ENCODE measurements at places on chromosomes 13 and 19. TPM values are rescaled to one million over a fixed set of nuclear protein-coding genes. Genes with fewer than 3 reads are reported as not detected.
A peak's percentile ranks its signal among the peaks of the same experiment; 100 is the strongest.

The HPN gene
- 2.7 TPM for total RNA-seq

The FPR2 gene
- 2.7 TPM for total RNA-seq

The ZNF543 gene
- 8.9 TPM for total RNA-seq

The ANKRD24 gene
- total RNA-seq: 0.29 TPM

The CEBPA gene
- 6.1 TPM for total RNA-seq

The CEACAM4 gene
- 1.8 TPM for total RNA-seq

The PSG3 gene
- total RNA-seq: not detected

The SACS gene
- 35.8 TPM for total RNA-seq

- no peak for DNase-seq
These were observed 10.6 kb upstream of the CEACAM21 start for GRCh38 chr19:41565379-41565720.

- DNase-seq: no peak
These were observed 17.9 kb upstream of the FBL start for GRCh38 chr19:39864118-39864517.

- peak; percentile 97 for DNase-seq
These were observed 6.8 kb upstream of the ARRDC2 start for GRCh38 chr19:18000915-18001776.

GRCh38 chr19:29542776-29543175 lies 17.0 kb downstream of the VSTM2B start:
- peak; percentile 33 for DNase-seq

DNA sequence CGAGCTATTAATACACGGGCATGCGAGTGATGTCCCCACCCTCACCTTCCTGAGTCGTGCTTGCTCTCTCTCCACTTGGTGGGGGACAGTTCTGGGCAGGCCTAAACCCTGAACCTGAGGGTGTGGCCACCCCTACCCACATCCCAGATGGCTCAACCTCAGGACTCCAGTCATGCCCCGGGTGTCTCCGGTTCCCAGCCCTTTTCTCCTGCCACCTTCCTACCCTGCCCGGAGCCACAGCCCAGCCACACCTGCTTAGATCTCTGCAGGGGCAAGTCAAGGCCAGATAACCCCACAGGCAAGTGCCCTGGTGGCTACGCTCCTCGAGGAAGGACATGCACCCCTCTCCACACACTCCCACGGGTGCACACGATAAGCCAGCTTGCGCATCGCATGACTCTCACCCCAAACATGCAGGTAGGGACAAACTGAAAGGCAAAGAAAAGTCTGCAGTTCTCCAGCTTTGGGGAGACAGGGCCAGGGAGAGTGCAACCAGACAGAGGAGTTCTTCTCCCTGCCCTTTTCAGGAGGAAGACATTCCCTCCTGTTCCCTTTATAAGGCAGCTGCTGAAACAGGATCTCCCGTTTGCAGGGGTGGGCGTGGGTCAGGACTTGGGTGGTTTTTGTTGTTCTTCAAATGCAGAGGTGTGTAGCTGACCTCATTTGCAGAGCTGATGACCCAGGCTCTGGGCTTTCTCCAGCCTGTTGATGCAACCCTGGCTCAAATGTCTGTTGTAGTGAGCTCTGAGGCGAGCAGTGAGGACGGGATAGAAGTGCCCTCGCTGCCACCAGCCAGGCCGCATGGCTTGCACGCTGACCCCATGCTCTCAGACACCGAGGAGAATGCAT lies 88.6 kb downstream of the DPF1 start:
- no peak for DNase-seq

DNA sequence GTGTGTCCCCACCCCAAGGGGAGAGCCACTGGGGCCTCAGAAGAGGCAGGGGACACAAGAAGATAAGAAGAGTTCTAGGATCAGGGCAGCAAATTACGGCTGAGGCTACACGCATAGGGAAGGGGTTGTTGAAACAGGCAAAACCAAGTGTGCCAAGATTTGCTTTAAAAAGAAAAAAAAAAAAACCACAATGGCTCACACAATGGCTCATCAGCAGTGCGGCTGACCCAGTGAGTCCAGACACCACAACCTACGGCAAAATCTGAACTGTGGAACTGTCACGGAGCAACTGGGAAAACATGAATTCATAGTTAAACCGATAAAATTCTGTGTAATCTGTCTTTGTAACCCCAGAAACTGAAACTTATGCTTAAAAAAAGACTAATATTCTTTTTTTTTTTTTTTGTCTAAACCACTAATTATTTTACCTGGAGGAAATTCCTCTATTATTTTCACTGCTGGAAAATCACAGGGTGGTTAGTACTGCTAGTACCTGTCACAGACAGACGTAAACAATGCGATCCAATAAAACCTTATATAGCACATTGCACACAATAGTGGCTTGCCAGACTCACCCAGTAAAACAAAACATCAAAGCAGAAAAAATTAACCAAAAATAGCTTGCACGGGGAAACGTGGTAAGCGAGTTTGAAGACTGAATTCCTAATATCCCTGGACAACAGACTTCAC lies 325.4 kb upstream of the TSHZ3 start:
- no peak for DNase-seq

- no peak for DNase-seq
These were observed 17.9 kb downstream of the GAS6 start for GRCh38 chr13:113845723-113846635.

DNA sequence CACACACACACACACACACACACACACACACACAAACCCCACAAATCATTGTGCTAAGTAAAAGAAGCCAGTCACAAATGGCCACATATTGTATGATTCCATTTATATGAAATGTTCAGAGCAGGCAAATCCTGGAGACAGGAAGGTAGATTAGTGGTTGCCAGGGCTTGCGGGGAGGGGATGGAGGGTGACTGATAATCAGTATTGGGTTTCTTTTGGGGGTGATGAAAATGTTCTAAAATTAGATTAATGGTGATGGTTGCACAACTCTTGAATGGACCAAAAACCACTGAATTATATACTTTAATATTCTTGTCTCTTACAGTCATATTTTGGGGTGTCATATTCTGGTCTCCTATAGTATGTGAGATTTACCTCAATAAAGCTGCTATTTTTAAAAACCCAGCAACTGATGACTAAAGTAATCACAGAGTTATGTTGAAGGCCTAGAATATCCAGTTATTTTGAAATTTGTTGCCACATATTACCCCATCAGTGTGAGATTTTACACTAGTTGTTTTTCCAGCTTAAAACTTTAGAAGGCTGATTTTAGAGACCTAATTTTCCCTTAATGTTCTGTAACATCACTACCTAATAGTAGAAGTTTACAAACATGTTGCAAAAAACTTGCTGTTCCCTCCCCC lies 20.3 kb downstream of the FLT1 start:
- DNase-seq: no peak

- DNase-seq: no peak
These were observed 8.0 kb downstream of the IRF3 start for GRCh38 chr19:49657493-49658138.

GRCh38 chr13:98476106-98476505 lies 100.8 kb downstream of the STK24 start:
- DNase-seq: no peak

- no peak for DNase-seq
These were observed 491 bp downstream of the ZNF525 start for GRCh38 chr19:53365899-53366493.

DNA sequence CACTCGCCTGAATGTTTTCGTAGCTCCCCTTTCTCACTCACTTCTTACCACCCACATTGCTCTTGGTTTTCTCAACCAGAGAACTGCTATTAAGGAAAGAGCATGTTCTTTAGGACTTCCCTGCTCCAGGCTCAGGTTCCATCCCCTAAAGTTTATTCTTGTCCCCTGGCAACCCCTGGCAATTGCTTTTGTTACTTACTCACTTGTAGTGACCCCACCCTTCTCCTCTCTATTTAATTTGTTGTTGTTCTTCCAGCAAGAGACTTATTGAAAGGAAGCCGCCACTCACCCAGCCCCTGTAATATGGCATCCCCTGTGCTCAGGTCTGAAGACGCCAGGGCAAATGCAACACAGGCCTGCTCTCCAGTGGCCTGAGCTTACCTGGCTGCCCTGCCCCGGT lies 233.7 kb upstream of the SOX21 start:
- DNase-seq: no peak

DNA sequence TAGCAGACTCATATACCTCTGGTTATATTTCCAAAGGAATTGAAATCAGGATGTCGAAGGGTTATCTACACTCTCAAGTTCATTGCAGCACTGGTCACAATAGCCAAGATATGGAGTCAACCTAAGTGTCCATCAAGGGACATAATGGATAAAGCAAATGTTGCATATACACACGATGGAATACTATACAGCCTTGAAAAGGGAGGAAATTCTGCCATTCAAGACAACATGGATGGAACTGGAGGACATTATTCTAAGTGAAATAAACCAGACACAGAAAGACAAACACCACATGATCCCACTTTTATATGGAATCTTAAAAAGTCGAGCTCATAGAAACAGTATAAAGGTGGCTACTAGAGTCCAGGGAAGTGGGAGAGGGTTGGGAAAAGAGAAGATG lies 13.6 kb upstream of the ERCC1 start:
- DNase-seq: no peak

All from aorta (tissue), 5 donors.